CD4-positive, alpha-beta T cell treated with Interferon gamma for 1 hour (primary cell): ENCODE measurements at places on chromosomes 4 and X.

DNA sequence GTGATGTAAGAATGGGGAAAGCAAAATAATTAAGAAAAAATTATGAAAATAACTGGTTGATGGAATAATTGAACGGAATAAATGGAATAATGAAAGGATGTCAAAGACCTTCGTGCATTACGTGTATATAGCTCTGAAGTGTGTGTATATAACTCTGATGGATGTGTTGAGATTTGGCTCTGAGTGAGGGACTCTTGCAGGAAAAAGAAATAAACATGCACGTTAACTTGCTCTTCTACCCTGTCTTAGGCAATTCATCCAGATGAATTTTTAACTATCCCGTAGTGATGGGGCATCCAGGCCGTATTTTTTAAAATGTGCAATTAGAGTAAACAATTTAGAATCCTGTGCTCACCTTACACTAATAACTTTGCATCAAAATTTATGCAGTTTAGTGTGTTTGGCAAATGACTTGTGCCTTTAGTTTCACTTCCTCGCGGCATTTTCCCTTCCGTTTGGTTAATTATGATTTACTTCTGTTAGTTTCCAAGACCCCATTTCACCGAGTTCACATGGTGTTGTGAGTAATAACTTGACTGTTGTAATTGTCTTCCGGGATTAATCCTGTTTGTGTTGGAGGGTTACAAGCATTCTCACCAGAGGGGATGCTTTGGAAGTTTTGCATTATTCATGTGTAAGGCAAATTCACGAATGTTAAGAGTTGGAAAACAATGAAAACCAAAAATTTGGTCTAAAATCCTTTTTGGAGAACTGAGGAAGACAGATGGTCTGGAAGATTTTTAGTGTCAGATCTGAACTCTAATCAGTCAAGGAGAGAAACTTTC is 256.5 kb upstream of the FAT1 start:
- DNase-seq: no peak

DNA sequence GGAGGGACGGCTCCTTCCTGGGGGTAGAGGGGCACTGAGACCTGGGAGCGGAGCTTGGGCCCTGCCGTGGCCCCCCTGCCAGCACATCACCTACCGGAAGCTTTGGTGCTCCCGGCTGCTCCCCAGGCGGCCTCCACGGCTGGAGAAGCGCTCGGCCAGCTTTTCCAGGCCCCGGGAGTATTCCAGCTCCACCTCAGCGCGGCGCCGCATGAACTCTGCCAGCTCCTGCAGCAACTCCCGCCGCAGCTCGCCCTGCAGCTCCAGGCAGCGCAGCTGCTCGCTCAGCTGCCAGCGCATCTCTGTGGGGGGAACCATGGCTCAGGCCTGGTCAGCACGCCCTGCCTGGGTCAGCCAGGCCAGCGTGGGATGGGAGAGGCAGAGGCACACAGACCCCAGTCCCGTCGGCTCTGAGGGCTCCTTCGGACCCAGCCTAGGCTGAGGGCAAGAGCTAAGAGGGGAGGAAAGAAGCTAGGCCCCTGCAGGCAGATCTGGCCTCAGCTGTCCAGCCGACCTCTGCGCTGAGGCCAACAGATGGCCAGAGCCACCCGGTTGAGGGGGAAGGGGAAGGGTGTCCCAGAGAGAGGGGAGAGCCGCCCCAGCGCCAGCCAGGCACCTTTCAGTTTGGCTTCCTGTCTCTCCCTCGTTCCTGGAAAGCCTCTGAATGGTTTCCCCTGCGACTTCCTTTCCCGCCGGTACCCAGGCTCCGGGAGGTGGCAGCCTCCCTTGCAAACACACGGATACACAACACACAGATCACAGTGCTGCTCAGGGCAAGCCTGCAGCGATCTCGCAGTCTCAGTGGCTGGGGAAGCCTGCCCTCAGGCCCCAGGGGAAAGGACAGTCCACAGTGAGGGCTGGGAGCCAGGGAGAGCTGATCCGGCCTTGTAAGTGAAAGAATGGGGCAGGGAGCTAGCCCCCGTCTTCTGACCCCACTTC is 4.3 kb downstream of the ARHGAP4 start:
- DNase-seq: no peak

- DNase-seq: no peak
Observed at GRCh38 chrX:133594156-133594555, 178.9 kb upstream of the GPC4 start.

- DNase-seq: peak; percentile 74
Observed at GRCh38 chrX:119690921-119691716, 1.8 kb downstream of the SEPTIN6 start.

DNA sequence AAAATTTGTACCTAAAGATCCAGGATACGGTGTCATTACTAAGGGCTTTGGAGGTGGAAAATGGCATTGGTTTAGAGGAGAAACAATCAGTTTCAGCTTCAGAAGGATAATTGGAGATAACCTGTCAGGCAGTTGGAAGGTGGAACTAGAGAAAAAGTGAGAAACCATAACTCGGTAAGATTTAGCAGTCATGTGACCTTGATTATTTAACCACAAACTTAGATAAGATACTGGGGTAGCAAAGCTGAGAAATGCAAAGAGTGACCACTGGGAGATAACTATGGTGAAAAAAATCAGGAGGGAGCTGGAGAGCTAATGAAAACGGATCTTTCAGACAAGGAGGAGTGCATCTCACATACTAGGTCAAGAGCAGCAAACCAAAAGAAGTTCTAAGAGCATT is 58.3 kb upstream of the SMARCA5 start:
- DNase-seq: no peak
